Adrenal gland (tissue), 19 donors: ENCODE measurements at places on chromosomes 7 and 10. TPM values are rescaled to one million over a fixed set of nuclear protein-coding genes. Genes with fewer than 3 reads are reported as not detected.

Gene OR2A42
- 0.11 TPM for total RNA-seq

DNA sequence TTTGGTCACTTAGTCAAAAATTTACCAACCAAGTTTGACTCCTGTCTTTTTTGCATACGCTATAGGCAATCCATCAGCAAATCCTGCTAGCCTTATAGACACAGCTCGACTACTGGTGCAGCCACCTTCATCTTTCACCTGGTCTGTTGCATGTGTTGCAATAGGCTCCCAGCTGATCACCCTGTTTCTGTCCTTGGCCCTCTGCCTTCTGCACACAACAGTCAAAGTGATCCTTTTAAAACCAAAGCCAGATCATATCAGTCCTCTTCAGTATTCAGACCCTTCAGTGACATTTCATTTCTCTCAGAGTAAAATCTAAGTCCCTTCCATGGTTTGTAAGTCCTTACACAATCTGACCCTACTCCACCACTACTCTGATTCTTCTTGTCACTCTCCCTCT lies 10.9 kb upstream of the CDK6 start:
- DNase-seq, result no peak

DNA sequence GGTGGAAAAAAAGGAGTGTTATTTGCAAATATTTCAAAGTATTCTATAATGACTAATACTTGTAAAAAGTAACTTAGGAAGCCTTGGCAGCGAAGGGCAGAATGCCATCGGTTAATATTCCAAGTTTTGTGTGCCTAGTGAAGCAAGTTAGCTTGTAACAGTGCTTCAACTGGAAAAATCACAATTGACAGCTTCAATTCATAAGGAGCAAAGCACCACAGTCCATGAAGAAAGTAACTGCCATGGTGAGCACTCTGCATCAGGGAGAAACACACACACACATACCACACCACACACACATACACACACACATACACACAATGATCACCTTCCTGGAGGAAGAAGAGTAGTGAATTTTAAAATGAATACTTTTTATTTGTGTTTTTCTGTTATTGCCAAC lies 298.3 kb downstream of the CNTNAP2 start:
- DNase-seq, result no peak

Gene SPAM1
- not detected for total RNA-seq

DNA sequence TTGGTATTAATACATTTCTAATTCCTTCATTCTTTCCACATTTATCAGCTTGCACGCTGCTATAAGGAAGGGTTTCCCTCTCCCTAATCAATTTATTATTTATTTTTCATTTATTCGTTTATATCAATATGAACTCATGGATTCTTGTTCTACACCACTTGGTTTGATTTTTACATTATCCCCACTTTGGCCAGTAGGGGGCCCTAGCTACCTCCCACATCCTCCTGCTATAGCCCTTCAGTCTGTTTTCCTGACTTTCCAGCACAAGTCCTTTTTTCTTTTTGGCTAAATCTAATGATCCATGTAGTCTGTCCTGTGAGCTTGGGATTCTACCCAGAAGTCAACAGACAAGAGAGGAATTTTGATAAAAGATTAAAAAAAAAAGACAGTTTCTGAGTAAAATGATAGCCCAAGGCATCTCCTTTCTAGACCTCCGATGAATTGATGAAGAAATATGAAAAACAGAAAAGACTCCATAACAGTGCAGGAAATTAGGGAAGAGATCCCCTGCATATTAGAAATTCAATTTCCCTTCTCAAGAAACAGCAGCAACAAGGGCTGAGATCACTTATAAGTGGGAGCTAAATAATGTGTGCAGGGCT lies 47.7 kb downstream of the LYZL2 start:
- no peak for DNase-seq

GRCh38 chr7:113996405-113996804 lies 77.6 kb upstream of the PPP1R3A start:
- DNase-seq, result no peak

DNA sequence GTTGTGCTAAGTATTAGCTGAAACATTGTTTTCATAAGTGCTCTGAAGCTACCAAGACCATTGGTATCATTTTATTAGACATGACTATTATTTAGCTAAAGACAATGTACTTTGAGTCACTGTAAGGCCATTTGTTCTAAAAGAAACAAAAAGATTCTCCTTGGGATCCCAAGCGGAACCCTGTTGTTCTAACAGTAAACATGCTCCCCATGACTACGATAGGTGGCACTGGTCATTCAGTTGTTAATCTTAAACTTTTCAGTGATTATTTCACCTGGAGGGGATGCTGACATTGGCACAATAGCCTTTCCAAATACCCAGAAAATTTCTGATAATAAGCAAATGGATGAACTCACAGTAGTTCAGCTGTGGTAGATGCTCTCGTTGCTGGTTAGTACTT lies 715.0 kb downstream of the AUTS2 start:
- no peak for DNase-seq
